ENCODE measurements at places on chromosomes 16 and 17.

GRCh38 chr17:64180089-64181073 is 50.4 kb upstream of the ERN1 start:
- DNase-seq: no peak
- H3K4me3 ChIP-seq: no peak overlapping the region
- H3K27me3 ChIP-seq: no peaks in the 10 kb centered on the region
- no peaks in the 10 kb centered on the region for H3K4me1 ChIP-seq
- peaks cover 5% of the 10 kb centered on the region for H3K36me3 ChIP-seq

DNA sequence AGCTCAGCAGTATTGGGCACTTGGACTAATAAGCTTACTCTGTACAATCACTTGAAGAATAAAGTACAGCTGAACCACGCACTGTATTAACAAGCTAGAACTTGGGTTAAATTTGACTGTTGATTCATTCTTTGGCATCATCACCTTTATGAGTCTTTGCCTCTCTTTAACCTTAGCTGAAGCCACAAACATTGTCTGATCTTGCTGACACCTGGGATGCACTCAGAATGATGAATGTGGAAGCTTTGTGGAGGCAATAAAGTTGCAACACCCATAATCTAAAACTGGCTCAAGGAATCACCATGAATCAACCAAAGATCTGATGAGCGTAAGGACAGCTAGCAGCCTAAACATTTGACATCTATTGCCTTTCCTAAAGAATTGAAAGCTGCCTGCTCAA is 590.6 kb upstream of the SOX9 start:
- DNase-seq: no peak
- H3K36me3 ChIP-seq: no peaks in the 10 kb centered on the region
- no peak overlapping the region for H3K27ac ChIP-seq
- H3K27me3 ChIP-seq: no peaks in the 10 kb centered on the region
- no peak overlapping the region for H3K4me3 ChIP-seq
- H3K4me1 ChIP-seq: no peaks in the 10 kb centered on the region

GRCh38 chr16:4209666-4210065 is 32.2 kb downstream of the SRL start:
- no peak overlapping the region for H3K4me3 ChIP-seq
- no peaks in the 10 kb centered on the region for H3K27me3 ChIP-seq
- DNase-seq: no peak
- H3K4me1 ChIP-seq: peaks cover 5% of the 10 kb centered on the region
- H3K36me3 ChIP-seq: no peaks in the 10 kb centered on the region
- H3K27ac ChIP-seq: no peak overlapping the region

DNA sequence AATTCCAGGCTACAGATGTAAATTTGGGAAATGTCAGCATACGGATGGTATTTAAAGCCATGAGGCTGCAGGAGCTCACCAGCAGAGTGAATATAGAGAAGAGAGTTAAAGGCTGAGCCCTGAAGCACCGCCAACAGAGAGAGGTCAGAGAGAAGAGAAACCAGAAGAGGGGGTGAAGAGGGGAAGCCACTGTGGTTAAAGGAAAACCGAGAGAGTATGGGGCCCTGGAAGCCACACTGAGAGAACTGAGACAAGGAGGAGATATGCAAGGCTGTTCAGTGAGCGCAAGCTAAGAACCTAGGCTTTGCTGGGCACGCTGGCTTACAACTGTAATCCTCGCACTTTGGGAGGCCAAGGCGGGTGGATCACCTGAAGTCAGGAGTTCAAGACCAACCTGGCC is 24.6 kb downstream of the COPRS start:
- no peak overlapping the region for H3K4me3 ChIP-seq
- no peaks in the 10 kb centered on the region for H3K27me3 ChIP-seq
- no peak for DNase-seq
- H3K27ac ChIP-seq: no peak overlapping the region
- no peaks in the 10 kb centered on the region for H3K4me1 ChIP-seq
- no peaks in the 10 kb centered on the region for H3K36me3 ChIP-seq

GRCh38 chr16:84022644-84023043 is 20.0 kb downstream of the SLC38A8 start:
- H3K27me3 ChIP-seq: no peaks in the 10 kb centered on the region
- H3K27ac ChIP-seq: no peak overlapping the region
- H3K36me3 ChIP-seq: no peaks in the 10 kb centered on the region
- DNase-seq: no peak
- H3K4me1 ChIP-seq: no peaks in the 10 kb centered on the region

DNA sequence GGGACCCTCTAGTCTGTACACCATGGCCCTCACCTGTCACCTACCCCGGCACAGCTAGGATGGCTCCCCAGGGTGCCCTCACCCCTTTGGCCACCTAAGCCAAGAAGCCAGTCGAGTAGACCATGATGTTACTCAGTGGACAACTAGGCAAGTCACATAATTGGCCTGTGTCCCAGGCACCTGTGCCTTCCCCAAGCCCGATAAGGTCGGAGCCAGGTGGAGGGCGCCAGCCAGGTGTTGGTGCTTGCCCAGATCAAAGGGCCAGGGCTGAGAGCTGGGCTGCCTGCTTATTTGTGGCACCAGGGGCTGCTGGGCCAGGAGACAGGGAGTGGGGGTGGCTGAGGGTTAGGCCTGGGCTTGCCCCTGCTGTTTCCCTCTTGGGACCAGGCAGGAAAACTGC is 16.8 kb downstream of the SPNS2 start:
- H3K4me1 ChIP-seq: no peaks in the 10 kb centered on the region
- H3K4me3 ChIP-seq: no peak overlapping the region
- no peak overlapping the region for H3K27ac ChIP-seq
- no peaks in the 10 kb centered on the region for H3K27me3 ChIP-seq
- no peak for DNase-seq
- H3K36me3 ChIP-seq: no peaks in the 10 kb centered on the region

- DNase-seq: no peak
- H3K27ac ChIP-seq: no peak overlapping the region
- no peaks in the 10 kb centered on the region for H3K27me3 ChIP-seq
- H3K4me1 ChIP-seq: no peaks in the 10 kb centered on the region
Observed at GRCh38 chr16:47592232-47592631, 131.1 kb downstream of the PHKB start.

GRCh38 chr16:31714903-31715504 is 158.6 kb upstream of the ZNF267 start:
- H3K27ac ChIP-seq: no peak overlapping the region
- no peak for DNase-seq
- H3K4me3 ChIP-seq: peak overlapping the region; percentile 89
- peaks cover 21% of the 10 kb centered on the region for H3K4me1 ChIP-seq
- no peaks in the 10 kb centered on the region for H3K36me3 ChIP-seq

DNA sequence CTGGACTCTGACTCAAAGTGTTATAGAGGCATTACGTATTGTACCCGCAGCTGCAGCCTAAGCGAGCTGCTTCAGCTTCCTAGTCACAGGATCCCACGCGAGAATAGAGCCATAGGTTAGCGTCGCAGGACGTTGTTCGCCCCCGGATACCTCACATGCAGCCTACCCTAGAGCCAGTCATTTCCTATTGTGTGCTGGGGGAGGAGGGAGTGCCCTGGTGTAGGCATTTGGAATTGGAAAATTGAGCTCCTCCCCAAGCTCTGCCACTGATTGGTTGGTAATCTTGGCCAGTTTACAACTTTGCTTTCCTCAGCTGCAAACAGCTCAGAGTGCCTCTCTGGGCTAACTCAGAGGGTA is 530 bp downstream of the NAA60 start:
- H3K4me1 ChIP-seq: no peaks in the 10 kb centered on the region
- peak; percentile 62 for DNase-seq
- no peaks in the 10 kb centered on the region for H3K27me3 ChIP-seq
- no peaks in the 10 kb centered on the region for H3K36me3 ChIP-seq
- H3K27ac ChIP-seq: peak overlapping the region; percentile 30

DNA sequence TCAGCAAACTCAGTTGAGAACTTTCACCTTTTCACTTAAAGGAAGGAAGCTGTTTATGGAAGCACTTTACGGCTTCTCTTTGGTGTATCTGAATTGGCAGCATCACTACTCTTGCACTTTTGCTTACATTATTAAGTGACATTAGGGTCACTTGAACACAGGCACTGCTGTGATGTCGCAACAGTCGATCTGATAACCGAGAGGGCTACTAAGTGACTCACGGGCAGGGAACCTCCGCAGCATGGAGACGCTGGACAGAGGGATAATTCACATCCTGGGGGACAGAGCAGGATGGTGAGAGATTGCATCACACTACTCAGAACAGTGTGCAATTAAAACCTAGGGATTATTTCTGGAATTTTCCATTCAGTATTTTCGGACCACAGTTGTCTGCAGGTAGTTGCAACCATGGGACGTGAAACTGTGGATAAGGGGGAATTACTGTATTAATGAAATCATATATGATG is 56.5 kb downstream of the DNAH2 start:
- no peak overlapping the region for H3K27ac ChIP-seq
- no peak overlapping the region for H3K4me3 ChIP-seq
- no peaks in the 10 kb centered on the region for H3K36me3 ChIP-seq
- DNase-seq: no peak
- no peaks in the 10 kb centered on the region for H3K4me1 ChIP-seq

- peak overlapping the region; percentile 55 for H3K4me3 ChIP-seq
- H3K36me3 ChIP-seq: no peaks in the 10 kb centered on the region
- peaks cover 86% of the 10 kb centered on the region for H3K27me3 ChIP-seq
- H3K4me1 ChIP-seq: peaks cover 32% of the 10 kb centered on the region
- DNase-seq: peak; percentile 39
- H3K27ac ChIP-seq: no peak overlapping the region
Observed at GRCh38 chr16:1919327-1919998, 1.2 kb upstream of the HS3ST6 start.

- no peak overlapping the region for H3K4me3 ChIP-seq
- H3K36me3 ChIP-seq: no peaks in the 10 kb centered on the region
- peaks cover 27% of the 10 kb centered on the region for H3K27me3 ChIP-seq
- H3K27ac ChIP-seq: no peak overlapping the region
- H3K4me1 ChIP-seq: peaks cover 25% of the 10 kb centered on the region
Observed at GRCh38 chr17:13597723-13598347, 3.9 kb downstream of the HS3ST3A1 start.

- peak; percentile 72 for DNase-seq
- H3K36me3 ChIP-seq: peaks cover 15% of the 10 kb centered on the region
- no peak overlapping the region for H3K4me3 ChIP-seq
- H3K4me1 ChIP-seq: peaks cover 3% of the 10 kb centered on the region
- H3K27me3 ChIP-seq: no peaks in the 10 kb centered on the region
- peak overlapping the region; percentile 13 for H3K27ac ChIP-seq
Observed at GRCh38 chr16:30740364-30741251, 7.6 kb upstream of the PHKG2 start.

DNA sequence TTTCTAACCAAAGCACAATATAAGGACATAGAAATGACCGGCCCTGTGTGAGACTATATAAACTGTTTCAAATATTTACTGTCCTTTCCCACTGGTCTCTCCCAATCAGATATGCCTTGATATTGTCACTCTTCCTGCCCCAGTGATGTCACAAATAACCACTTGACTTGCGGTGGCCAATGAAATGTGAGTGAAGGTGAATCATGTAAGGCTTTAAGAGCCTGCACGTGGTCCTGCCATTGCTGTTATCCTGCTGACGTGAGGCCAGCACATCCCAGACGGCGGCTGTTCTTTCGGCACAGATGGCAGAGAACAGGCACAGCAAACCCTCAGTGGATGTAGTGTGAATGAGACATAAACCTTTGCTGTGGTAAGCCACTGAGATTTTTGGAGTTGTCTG is 5.4 kb upstream of the KLHL11 start:
- H3K27ac ChIP-seq: no peak overlapping the region
- H3K4me3 ChIP-seq: no peak overlapping the region
- H3K27me3 ChIP-seq: no peaks in the 10 kb centered on the region

DNA sequence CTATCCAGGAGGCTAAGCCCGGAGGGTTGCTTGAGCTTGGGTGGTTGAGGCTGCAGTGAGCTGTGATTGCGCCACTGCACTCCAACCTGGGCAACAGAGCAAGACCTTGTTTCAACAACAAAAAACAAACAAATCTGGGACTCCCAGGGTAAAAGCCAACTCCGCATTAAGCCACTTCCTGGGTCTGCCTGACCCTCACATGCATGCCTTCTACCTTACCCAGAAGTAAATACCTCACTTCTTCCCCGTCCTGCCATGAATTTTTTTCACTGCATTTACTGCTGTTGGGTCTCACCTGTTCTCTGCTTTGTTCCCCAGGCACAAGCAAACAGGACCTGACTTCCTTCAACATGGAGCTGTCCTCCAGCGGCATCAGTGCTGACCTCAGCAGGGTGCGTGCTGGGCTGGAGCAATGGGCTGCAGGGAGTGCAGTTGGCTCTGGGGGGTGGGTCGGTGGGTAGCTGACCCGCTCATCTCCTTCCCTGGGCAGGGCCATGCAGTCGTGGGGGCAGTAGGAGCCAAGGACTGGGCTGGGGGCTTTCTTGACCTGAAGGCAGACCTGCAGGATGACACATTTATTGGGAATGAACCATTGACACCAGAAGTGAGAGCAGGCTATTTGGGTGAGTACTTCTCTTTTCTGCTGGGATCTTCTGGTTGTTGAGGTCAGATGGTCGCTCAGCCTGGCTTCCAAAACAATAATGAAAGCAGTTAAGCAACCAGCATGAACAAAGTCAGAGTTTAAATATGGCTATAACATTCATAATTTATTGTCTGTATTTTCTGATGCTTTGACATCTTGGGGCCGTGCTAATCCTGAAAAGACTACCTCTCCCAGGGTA is 16.4 kb downstream of the ITGAL start:
- DNase-seq: peak; percentile 44
- no peaks in the 10 kb centered on the region for H3K4me1 ChIP-seq
- H3K27me3 ChIP-seq: no peaks in the 10 kb centered on the region
- no peak overlapping the region for H3K27ac ChIP-seq
- H3K36me3 ChIP-seq: no peaks in the 10 kb centered on the region
- no peak overlapping the region for H3K4me3 ChIP-seq
